Endothelial cell (in vitro differentiated cells): ENCODE measurements at places on chromosomes 11 and 22.

- no peak for DNase-seq
These were observed 517.8 kb downstream of the MN1 start for GRCh38 chr22:27283714-27284113.

GRCh38 chr11:24944891-24945290 is 448.0 kb downstream of the LUZP2 start:
- DNase-seq: no peak

GRCh38 chr22:28296452-28296851 is 377.4 kb upstream of the PITPNB start:
- DNase-seq: no peak

DNA sequence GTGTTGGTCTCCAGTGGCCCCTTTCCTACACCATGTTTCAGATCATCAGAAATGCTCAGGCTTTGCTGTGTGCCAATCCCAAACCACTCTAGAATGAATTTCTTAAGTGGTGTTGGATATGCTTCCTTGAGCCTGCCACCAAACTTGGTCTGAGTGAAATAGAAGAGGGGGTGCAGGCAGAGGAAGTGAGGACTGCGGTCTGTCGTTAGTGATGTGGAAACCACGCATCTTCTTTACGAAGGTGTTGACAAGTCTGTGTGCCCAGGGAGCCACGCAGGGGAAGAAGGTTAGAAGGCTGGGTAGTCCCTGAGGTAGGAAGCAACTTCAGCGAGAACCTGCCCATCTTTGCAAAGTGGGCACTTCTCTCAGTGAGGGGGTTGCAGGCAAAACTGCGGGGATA is 187.4 kb upstream of the NAV2 start:
- no peak for DNase-seq

DNA sequence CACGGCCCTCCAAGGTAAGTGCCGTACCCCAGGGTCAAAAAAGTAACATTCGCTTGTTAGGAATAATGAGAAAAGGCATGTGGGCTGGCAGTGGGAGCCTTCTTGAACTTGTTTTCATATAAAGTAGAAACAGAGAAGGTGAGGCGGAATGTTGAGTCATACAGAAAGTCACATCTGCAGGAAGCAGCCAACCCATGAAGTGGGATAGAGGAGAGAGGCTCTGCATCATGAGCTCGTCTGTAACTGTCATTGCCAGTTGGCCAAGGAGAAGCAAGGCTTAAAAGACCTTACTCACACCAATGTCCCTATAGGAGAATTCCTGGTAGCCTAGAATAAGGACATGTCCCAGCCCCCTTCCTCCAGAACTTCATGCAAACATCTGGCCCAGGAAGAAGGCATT is 253.3 kb downstream of the BUD13 start:
- DNase-seq: no peak

DNA sequence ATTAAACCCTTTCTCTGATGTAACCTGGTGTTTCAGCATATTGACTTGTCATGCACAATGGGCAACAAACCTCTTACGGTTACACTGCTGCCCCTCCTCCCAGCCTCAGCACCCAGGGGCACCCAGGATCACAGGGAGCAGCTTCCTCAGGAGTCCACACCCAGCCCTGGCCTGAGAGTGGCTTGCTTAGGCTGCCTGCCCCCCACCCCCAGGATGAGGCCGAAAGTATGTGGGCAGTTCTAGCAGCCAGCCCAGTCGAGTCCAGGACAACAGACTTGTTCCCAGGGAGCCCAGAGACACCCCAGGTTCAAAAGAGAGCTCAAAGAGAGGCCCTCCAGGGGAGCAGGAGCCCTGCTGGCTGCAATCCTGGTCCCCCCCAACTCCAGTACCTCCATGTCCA is 108.1 kb upstream of the THY1 start:
- DNase-seq: no peak
